HFF-Myc (cell line): ENCODE measurements at places on chromosomes 3 and 15.
A peak's percentile ranks its signal among the peaks of the same experiment; 100 is the strongest.

GRCh38 chr15:52422001-52422400 is 106.7 kb downstream of the MYO5A start:
- no peak for DNase-seq

- no peak for DNase-seq
Measured at GRCh38 chr15:72971766-72972165, 80.5 kb upstream of the NEO1 start.

GRCh38 chr3:16528106-16528505 is 14.6 kb upstream of the RFTN1 start:
- no peak for DNase-seq

DNA sequence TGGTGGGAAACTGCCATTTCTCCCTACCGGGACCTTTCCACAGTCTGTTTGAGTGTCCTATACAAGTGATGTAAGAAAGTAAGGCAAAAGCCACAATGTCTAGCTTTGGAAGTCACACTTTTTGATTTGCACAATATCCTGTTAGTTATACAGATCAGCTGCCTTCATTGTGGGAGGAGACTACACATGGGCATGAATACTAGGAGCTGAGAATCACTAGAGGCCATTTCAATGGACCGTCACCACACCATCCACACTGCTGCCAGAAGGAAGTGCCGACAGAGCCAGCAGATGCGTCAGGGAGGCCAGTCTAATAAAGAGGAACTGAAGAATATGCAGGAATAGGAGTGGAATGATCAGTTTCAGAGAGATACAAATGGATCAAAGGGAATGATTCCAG is 65.8 kb downstream of the SCN11A start:
- DNase-seq: no peak

- DNase-seq: no peak
Measured at GRCh38 chr15:40847223-40847961, 3.5 kb downstream of the SPINT1 start.

GRCh38 chr3:88586121-88586640 is 436.4 kb downstream of the C3orf38 start:
- no peak for DNase-seq

DNA sequence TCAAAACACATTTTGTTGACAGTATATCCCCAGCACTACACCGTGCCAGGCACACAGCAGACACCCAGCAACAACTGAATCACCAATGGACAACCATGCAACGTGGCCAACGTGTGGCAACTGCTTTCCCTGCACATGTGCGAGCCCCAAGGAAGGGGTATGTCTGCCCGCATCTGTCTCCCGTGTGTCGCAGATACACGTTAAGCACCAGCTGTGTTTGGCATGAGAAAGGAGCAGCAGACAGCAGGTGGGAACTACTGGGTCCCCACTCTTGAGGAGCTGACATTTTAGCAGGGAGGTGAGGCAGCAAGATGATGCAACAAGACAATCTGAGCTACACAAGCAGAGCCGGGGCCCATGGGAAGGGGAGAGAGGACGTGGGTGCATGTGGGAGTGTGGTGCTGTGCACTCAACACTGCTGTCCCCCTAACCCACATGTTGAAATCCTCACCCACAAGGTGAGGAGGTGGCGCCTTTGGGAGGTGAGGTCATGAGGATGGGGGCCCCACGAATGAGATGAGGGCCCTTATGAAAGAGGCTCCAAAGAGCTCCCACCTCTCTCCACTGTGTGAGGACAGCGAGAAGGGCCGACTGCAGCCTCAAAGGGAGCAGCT is 56.2 kb downstream of the ROPN1B start:
- DNase-seq: no peak

DNA sequence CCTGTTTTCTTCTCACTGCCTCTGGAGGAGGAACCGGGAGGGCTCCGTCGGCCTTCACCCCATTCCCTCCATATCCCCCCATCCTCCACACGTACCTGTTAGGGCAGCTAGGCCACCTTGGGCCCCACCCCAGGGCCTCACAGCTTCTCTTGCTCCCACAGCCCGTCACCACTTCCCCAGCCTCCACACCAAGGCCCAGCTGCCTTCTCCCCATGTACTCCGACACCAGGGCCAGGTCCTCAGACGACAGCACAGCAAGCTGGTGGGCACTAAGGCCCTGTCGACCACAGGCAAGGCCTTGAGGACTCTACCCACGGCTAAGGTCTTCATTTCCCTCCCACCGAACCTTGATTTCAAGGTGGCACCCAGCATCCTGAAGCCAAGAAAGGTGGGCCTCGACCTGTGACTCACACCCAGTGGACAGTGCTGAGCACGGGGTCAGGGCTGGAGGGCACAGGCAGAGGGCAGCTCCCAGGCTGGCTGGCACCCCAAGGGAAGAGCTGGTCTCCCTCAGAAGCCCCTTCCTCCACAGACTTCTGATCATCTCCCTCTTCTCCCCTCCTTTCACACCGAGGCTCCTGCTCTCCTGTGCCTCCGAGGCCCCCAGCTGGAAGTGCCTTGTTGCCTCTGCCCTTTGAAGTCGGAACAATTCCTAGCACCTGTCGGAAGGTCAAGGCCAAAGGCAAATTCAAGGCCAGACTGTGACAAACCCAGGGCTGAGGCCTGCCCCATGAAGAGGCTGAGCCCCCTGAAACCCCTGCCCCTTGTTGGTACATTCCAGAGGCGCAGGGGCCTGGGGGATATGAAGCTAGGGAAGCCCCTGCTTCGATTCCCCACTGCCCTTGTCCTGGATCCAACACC is 9.1 kb downstream of the RPUSD3 start:
- DNase-seq: no peak

- DNase-seq: no peak
Measured at GRCh38 chr15:34049112-34049511, 10.1 kb upstream of the AVEN start.

- DNase-seq: no peak
Measured at GRCh38 chr3:185986198-185986777, 48.5 kb upstream of the TRA2B start.

- DNase-seq: no peak
Measured at GRCh38 chr3:42340466-42340865, 69.9 kb downstream of the LYZL4 start.

DNA sequence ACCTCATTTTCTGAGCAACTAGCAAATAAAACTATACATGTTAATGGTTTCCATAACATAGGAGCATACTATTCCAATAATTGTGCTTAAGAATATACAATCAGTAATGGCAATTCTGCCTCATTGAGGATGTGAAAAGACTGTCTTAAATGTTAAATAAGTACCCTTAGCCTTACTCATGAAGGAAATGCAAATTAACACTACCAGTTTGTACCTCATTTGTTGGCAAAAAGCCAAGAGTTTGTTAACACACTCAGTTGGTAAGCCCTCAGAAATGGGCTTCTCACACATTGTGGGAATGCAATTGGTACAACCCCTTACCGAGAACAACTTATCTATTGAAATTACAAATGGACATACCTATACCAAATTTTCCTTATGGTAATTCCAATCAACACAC is 9.2 kb upstream of the STT3B start:
- DNase-seq: no peak

DNA sequence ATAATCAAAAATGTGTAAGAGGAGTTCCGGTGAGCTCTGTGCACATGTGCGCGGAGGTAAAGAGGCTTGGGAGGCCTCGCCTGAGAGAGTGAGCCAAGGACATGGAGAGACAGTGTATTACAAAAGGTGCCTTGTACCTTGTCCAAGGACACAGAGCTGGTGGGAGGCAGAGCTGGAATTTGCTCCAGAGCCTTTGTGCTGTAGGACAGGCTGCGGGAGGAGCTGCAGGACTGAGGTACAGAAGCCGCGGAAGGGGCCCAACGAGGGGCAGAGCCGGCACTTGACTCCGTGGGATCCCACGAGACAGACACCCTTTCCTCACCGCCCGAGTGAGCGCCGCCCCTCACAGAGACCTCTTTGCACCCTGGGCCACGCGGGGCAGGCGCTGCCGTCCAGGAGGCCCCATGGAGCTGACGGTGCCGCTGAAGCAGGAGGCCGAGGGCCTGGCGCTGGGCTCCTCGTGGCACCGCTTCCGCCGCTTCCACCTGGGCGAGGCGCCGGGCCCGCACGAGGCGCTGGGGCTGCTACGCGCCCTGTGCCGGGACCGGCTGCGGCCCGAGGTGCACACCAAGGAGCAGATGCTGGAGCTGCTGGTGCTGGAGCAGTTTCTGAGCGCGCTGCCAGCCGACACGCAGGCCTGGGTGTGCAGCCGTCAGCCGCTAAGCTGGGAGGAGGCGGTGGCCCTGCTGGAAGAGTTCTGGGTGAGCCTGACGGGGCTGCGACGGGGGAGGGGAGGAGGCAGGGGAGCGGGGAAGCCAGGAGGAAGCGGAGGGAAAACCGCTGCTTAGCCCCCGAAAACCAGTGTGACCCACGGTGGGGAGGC is 68.7 kb downstream of the SLTM start:
- DNase-seq: no peak

DNA sequence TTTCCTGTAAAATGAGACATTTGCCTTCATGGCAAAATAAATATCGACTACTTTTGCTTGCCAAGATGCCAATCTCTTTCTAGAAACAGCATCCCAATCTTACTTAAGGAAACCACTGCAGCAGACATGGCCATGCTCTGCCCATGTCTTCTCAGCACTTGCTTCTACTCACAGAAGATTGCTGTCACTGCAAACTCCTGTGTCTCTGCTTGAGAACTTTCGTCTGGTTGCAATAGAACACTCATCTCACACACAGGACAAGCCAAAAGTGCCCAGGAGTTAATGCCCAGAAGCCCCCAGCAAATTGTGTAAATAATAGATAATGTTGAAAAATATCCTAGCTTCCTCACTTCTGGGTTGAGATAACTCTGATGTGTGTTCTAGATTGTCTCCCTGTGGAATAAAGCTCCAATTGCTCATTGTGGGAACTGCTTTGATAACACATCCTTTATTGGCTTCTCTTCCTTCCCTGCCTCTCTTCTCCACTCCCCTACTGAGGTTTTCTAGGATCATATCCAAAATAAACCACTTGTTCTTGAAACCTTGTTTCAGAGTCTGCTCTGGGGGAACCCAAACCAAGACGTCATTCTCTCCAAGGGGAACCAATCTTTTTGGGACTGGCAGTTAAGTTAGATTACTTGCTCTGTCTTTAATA is 156.3 kb upstream of the STRIT1 start:
- DNase-seq: no peak

- peak; percentile 55 for DNase-seq
Measured at GRCh38 chr3:53773611-53774368, 72.4 kb downstream of the CHDH start.

- DNase-seq: no peak
Measured at GRCh38 chr3:44028-44676, 152.4 kb upstream of the CHL1 start.

GRCh38 chr3:43246976-43247375 is 39.4 kb upstream of the SNRK start:
- no peak for DNase-seq

GRCh38 chr3:190443257-190443656 is 6.4 kb downstream of the TMEM207 start:
- DNase-seq: no peak

- no peak for DNase-seq
Measured at GRCh38 chr3:66322436-66322835, 101.6 kb downstream of the SLC25A26 start.

DNA sequence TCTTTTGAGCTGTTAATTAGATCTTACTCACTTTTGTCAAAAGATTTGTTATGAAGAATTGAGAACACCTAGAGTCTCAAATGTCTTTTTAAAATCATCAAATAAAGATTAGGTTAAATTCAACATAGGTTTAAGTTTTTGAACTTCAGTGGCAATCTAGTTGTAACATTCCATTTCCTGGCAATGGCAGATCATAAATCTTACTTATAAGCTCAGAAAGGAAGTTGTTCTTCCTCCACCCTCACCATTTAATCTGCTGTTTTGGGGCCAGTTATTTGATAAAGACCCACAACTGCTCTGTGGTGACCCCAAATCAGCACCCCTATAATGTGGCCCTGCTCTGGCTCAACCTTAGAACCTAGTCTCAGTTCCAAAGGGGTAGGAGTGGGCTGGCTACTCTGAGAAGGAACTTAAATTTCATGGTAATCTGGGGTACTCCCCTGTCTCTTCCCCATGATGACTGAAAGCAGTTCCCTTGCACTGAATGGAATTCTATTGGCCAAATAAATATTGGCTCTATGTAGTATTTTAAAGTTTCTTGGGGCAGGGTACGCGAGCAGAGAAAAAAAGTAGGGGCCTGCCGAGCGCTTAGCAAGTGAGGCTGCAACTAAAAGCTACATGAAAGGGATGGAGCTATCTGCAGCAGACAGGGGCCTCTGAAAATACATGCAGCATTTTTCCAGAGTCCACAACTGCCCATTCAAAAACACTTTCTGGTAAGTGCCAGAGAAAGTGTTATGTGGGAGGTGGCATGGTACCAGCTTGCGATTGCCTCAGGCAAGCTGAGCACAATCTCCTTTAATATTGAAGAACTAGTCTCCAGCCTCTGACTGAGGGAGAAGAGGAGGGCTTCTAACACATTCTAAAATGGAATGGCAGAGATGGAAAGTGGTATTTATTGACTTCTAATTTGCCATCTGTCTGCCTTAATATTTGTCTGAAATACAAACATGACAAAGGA is 103.6 kb upstream of the RASGRP1 start:
- no peak for DNase-seq

- DNase-seq: no peak
Measured at GRCh38 chr3:11080492-11080891, 73.8 kb upstream of the HRH1 start.

- no peak for DNase-seq
Measured at GRCh38 chr3:88773766-88774165, 333.7 kb upstream of the EPHA3 start.

DNA sequence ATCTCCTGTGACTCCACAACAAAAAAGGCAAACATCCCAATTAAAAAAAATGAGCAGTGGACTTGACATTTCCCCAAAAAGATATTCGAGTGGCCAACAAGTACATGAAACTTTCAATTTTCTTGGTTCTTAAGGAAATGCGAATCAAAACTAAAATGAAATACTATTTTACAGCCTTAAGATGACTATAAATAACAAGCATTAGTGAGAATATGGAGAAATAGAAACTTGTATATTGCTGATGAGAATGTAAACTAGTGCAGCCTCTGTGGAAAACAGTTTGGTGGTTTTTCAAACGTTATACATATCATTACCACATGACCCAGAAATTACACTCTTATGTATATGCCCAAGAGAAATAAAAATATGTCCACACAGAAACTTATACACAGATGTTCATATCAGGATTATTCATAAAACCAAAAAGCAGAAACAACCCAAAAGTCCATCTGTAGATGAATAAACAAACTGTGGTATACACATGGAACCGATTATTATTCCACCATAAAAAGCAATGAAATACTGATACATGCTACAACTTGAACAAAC is 153.2 kb upstream of the GPR149 start:
- no peak for DNase-seq
